ENCODE measurements at places on chromosomes 16 and 17.

GRCh38 chr17:77182205-77183172 lies 41.7 kb downstream of the SEC14L1 start:
- DNase-seq: no peak

DNA sequence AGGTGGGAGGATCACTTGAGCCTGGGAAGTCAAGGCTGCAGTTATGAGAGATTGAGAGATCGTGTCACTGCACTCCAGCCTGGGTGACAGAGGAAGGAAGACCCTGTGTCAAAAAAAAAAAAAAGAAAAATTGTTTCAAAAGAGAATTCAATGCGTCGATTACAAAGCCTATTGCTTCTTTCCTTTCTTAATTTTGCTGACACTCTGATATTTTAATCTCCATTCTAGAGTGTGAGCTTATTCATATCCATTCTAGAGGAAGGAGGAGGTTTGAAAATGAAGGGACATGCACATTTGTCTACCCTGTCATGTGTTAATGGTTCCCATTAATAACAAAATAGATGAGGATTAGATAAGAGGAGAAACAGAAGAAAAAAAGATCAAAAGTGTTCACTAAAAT lies 63.1 kb downstream of the PCTP start:
- no peak for DNase-seq

GRCh38 chr16:55671206-55671973 lies 15.6 kb downstream of the SLC6A2 start:
- DNase-seq: no peak

DNA sequence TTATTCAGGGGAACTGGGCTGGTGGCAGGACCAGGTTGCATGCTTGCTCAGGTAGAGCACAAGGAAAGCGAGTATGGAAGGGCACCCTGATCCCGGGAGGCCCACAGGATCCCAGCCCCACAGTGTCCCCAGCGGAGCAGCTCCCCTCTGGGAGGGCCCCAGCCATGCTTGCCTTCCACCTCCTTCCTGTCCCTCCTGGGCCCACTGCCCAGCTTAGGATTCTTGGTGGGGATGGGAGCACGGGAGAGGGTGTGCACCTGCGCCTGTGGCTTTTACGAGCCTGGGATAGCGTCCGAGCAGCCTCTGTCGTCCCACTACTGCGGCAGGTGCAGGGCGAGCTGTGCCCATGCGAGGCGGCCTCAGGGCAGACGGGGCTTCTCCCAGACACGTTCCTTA lies 114.5 kb downstream of the BANP start:
- no peak for DNase-seq
